RCC 7860 (cell line): ENCODE measurements at places on chromosomes 4 and X.

DNA sequence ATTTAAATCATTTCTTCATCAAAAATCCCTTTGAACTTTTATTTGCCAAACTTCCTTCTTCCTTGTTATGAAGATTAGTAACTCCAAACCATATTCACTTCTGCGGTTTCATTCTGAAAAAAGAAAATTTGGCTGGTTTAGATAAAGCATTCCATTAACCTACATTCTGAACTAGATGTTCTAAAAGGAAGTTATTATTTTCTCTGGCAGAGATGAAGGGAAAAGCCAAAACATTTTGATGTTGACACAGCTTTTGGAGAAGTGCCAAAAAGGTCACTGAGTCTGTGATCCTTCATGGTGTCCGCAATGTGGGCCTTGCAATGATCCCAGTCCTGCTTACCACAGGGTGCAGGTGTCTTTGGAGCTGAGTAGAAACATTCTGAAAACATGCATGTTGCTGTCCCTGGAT, 36.0 kb downstream of the CXCL8 start:
- peak; percentile 15 for DNase-seq

DNA sequence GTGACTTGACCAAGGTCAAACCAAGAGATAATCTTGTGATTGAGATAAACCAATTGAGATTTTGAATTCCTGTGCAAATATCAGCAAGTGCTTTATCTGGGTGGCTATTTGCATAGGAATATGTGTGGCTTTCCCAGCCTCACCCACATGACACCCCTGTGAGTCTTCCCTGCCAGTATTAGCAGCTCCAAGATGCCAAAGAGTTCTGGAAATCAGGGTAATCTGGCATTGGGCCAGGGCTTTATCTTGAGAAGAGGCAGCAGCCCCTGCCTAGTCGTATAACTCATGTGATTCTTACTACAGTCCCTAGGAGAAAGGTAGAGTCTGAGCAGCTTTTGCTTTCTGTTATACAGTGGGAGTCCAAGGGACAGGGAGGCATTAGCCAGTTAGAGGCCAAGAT, 87.7 kb downstream of the RLIM start:
- no peak for DNase-seq

GRCh38 chrX:21926527-21927278, 13.8 kb upstream of the SMS start:
- peak; percentile 95 for DNase-seq

GRCh38 chr4:82839624-82840023, 41.0 kb upstream of the SCD5 start:
- no peak for DNase-seq

DNA sequence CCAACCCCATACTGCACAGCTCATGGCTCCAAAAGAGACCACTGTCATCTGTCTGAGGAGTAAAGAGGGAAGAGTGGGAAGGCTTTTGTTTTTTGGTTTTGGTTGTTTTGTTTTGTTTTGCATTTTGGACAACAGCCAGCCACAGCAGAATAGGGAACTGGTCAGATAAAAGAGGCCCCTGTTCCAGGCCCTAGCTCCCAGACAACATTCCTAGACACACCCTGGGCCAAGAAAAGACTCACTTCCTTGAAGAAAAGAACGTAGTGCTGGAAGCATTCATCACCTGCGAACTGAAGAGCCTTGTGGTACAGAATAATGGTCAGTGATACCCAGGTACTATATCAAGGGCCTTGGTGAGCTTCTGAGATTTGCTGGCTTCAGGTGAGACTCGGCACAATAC, 619.4 kb upstream of the SPANXN1 start:
- no peak for DNase-seq

- no peak for DNase-seq
Measured at GRCh38 chrX:70455366-70456202, 10.9 kb downstream of the DLG3 start.

GRCh38 chr4:180674619-180675358, 1568.4 kb upstream of the TENM3 start:
- no peak for DNase-seq

DNA sequence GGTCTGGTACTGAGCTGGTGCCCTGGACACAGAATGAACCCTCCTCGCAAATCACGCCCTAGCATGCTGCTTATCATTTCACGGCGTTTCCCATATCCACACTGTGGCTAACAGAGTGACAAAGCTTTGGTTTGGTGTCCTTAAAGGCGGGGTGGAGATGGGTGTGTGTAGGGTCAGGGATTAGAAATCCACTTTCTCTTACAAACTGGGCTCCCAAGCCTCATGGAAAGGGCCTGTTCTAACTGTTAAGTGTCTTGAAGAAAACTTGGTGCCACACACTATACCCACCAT, 735 bp upstream of the CHRDL1 start:
- DNase-seq: no peak

DNA sequence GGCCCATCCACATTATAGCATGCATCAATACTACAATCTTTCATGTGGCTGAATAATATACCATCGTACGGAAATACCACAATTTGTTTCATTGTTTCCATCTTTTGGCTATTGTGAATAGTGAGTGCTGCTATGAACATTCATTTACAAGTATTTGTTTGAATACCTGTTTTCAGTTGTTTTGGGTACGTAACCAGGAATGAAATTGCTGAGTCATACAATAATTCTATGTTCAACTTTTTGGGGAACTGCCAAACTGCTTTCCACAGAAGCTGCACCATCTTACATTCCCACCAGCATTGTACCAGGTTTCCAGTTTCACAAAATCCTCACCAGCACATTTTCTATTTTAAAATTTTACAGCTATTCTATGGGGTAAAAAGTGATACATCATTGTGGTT, 28.5 kb upstream of the MANBA start:
- DNase-seq: no peak

- no peak for DNase-seq
Measured at GRCh38 chr4:151912632-151913031, 151.8 kb upstream of the GATB start.

DNA sequence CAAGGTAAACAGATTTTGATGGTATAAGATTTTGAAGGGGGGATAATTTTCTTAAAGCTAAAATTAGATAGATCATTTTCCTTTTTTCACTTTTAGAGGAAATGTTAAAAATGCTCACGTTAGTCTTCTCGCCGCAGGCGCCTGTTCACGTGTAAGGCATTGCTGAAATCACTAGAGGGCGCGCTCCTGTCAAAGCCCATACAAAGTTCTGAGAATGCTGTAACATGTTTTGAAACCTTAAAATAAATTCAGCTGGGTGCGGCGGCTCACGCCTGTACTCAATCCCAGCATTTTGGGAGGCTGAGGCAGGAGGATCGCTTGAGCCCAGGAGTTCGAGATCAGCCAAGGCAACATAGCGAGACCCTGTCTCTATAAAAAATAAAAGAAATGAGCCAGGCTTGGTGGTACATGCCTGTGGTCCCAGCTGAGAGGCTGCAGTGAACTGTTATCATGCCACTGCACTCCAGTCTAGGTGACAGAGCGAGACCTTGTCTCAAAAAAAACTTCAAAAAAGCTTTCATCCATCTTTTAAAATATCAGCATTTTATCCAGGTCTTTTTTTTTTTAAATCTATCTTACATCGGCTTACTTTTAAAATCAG, 138.0 kb downstream of the RBMX2 start:
- no peak for DNase-seq

GRCh38 chrX:80022363-80023031, 7.9 kb downstream of the TBX22 start:
- no peak for DNase-seq

- DNase-seq: no peak
Measured at GRCh38 chr4:172982151-172982590, 186.4 kb upstream of the GALNT7 start.

DNA sequence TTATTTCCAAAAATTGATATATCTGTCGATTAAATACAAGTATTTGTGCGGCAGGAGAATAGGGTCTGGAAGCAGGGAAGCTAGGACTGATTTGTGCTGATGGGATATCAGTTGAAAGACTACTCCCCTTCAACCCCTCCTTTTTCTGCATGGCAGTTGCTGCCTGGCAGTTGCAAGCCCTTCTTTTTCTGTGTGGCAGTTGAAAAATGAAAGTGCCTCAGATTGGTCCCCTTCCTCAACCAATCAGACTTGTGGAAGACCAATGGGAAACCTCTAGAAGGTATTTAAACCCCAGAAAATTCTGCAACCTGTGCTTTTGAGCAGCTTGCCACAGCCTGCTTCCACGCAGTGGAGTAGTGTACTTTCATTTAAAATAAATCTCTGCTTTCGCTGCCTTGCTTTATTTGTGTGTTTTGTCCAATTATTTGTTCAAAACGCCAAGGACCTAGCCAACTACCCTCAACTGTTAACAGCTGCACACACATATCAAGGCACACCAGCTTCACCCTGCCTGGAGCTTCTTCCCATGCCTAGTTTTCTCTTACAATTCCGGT, 1.5 kb upstream of the TMA16 start:
- DNase-seq: no peak

GRCh38 chr4:81684352-81684751, 212.6 kb upstream of the RASGEF1B start:
- no peak for DNase-seq
